Lung (tissue), 17 donors: ENCODE measurements at places on chromosomes 13 and 19. TPM values are rescaled to one million over a fixed set of nuclear protein-coding genes. Genes with fewer than 3 reads are reported as not detected.

- DNase-seq, result no peak
- H3K27ac ChIP-seq, result no peak overlapping the region
- H3K4me1 ChIP-seq, result no peaks in the 10 kb centered on the region
- no peaks in the 10 kb centered on the region for H3K27me3 ChIP-seq
- no peak overlapping the region for H3K4me3 ChIP-seq
- peaks cover 12% of the 10 kb centered on the region for H3K36me3 ChIP-seq
Observed at GRCh38 chr19:30028118-30028991, 86.3 kb downstream of the URI1 start.

GRCh38 chr13:96661612-96662011, 332.7 kb downstream of the OXGR1 start:
- no peaks in the 10 kb centered on the region for H3K27me3 ChIP-seq
- H3K27ac ChIP-seq, result no peak overlapping the region
- DNase-seq, result no peak
- H3K36me3 ChIP-seq, result no peaks in the 10 kb centered on the region
- H3K4me1 ChIP-seq, result no peaks in the 10 kb centered on the region

DNA sequence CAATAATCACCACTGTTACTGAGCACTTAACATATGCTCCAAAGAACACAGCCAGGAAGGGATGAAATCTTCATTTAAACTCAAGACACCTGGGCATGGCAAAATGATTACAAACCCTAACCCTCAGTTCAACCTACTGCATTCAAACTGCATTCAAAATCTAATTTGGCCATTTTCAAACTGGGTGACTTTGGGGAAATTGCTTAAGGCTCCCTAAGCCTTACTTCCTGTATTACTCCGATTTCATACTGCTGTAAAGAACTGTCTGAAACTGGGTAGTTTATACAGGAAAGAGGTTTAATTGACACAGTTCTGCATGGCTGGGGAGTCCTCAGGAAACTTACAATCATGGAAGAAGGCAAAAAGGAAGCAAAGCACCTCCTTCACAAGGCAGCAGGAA, 50.4 kb downstream of the CBY2 start:
- no peak overlapping the region for H3K4me3 ChIP-seq
- H3K36me3 ChIP-seq, result no peaks in the 10 kb centered on the region
- no peak overlapping the region for H3K27ac ChIP-seq
- DNase-seq, result no peak
- peaks cover 3% of the 10 kb centered on the region for H3K27me3 ChIP-seq

- H3K27ac ChIP-seq, result no peak overlapping the region
- no peaks in the 10 kb centered on the region for H3K4me1 ChIP-seq
- H3K36me3 ChIP-seq, result no peaks in the 10 kb centered on the region
- peaks cover 45% of the 10 kb centered on the region for H3K27me3 ChIP-seq
Observed at GRCh38 chr13:112066624-112067004, 335 bp upstream of the SOX1 start.

- H3K27me3 ChIP-seq, result no peaks in the 10 kb centered on the region
- H3K4me1 ChIP-seq, result peaks cover 4% of the 10 kb centered on the region
- peak; percentile 32 for DNase-seq
- H3K27ac ChIP-seq, result no peak overlapping the region
- H3K36me3 ChIP-seq, result no peaks in the 10 kb centered on the region
Observed at GRCh38 chr13:28582225-28582891, 76.6 kb upstream of the POMP start.

DNA sequence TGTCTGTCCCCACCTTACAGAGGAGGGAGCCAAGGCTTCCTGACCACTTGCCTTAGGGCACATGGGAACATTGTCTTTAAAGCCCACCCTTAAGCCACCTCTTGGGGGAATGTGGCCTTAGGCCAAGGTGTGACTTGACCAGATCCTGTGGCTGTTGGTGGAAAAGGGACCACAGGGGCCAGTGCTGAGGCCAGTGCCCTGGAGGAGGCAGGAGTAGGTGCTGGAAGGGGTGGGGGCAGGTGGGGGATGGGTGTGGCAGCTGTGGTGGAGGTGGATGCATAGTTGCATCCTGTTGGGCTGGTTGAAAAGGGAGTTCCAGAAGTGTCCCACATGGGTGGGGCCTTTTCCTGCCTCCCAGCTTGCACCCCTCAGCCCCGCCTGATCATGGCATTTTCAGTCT, 44.8 kb downstream of the DNM2 start:
- no peaks in the 10 kb centered on the region for H3K27me3 ChIP-seq
- DNase-seq, result no peak
- H3K36me3 ChIP-seq, result peaks cover 3% of the 10 kb centered on the region
- peak overlapping the region; percentile 10 for H3K27ac ChIP-seq
- H3K4me1 ChIP-seq, result no peaks in the 10 kb centered on the region

DNA sequence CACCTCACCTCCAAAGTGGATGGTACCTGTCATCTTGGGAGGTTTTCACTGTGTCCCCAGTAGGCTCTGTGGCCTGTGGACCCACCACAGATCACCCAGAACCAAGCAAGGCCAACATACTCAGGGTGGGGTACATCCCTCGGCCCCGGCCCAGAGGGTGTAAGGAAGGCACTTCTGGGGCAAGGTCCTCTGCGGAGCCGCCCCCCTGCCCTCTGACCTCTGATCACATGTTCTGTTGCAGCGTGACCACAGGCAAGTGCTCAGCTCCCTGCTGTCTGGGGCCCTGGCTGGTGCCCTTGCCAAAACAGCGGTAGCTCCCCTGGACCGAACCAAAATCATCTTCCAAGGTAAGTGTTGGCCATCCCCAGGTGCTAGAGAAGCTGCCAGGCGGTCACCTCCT, 36.7 kb downstream of the TMEM161A start:
- DNase-seq, result no peak
- H3K36me3 ChIP-seq, result peaks cover 14% of the 10 kb centered on the region
- no peaks in the 10 kb centered on the region for H3K27me3 ChIP-seq
- peaks cover 7% of the 10 kb centered on the region for H3K4me1 ChIP-seq
- no peak overlapping the region for H3K27ac ChIP-seq
- H3K4me3 ChIP-seq, result no peak overlapping the region

DNA sequence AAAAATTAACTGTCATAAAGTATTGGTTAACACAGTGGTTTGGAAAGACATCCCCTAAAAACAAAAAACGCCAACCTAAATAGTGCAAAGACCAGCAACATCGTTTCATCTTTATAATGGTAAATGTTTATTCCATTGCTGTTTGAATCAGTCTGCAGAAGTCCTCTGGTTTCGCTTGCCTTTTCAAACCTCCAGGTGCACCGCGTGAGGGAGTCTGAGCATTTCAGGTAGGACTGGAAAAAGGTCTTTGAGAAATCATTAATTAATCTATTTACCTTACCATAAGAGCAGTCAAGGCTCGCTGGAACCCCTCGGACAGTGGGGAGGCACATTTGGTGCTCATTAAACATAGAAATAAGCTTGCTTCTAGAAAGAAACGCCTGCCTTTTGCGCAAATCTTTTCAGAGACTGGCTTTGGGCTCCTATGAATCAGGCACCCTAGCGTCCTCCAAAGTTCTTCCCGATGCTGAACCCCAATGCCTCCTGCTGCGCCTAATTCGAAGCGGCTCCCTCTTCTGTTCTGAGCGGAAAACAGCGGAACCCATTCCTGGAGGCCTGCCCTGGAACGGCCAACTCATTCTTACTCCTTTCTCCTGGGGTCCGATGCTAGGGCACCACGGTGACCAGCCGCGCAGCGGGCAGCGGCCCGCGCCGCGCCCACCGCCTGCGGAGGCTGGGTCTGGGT, 951 bp upstream of the MTUS2 start:
- H3K4me1 ChIP-seq, result no peaks in the 10 kb centered on the region
- peaks cover 40% of the 10 kb centered on the region for H3K27me3 ChIP-seq
- no peak overlapping the region for H3K4me3 ChIP-seq
- no peaks in the 10 kb centered on the region for H3K36me3 ChIP-seq
- DNase-seq, result no peak

DNA sequence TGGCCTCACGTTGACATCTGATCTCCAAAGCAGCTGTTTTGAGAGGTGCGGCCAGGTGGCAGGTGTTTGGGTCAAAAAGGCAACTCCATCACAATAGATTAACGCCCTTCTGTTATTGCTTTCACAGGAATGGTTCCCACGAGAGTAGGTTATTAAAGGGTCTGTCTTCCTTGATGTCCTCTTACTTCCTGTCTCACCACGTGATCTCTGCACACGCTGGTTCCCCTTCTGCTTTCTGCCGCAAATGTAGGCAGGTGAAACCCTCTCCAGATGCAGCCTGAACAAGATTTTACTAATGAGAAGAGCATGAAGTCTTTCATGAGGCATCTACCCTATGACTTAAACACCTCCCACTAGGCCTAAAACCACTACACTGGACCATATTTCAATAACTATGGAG, 22.8 kb upstream of the ZNF564 start:
- H3K4me3 ChIP-seq, result no peak overlapping the region
- peaks cover 16% of the 10 kb centered on the region for H3K36me3 ChIP-seq
- no peaks in the 10 kb centered on the region for H3K27me3 ChIP-seq
- no peak overlapping the region for H3K27ac ChIP-seq
- no peaks in the 10 kb centered on the region for H3K4me1 ChIP-seq

GRCh38 chr19:4977299-4978174, 8.6 kb downstream of the KDM4B start:
- no peak overlapping the region for H3K4me3 ChIP-seq
- no peaks in the 10 kb centered on the region for H3K27me3 ChIP-seq
- H3K4me1 ChIP-seq, result peaks cover 21% of the 10 kb centered on the region

DNA sequence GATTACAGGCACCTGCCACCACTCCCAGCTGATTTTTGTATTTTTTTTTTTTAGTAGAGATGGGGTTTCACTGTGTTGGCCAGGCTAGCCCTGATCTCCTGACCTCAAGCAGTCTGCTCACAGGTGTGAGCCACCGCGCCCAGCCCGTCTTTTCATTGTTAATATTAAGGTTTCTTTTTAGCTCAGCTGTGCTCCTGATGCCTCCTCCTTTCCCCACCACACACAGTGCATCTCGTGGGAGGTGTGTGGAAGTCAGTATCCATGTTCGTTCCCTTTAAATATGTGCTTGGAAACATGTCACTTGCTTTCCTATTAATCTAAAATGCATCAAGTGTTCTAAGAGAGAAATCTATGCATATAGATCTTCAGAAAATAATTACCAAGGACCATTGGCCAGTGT, 53.5 kb downstream of the IPO5 start:
- H3K4me1 ChIP-seq, result no peaks in the 10 kb centered on the region
- H3K27ac ChIP-seq, result no peak overlapping the region
- no peak overlapping the region for H3K4me3 ChIP-seq
- no peak for DNase-seq
- H3K27me3 ChIP-seq, result no peaks in the 10 kb centered on the region
- H3K36me3 ChIP-seq, result peaks cover 23% of the 10 kb centered on the region

GRCh38 chr19:23439623-23440022, 44.4 kb upstream of the ZNF91 start:
- no peak overlapping the region for H3K4me3 ChIP-seq
- no peaks in the 10 kb centered on the region for H3K36me3 ChIP-seq
- no peak overlapping the region for H3K27ac ChIP-seq

DNA sequence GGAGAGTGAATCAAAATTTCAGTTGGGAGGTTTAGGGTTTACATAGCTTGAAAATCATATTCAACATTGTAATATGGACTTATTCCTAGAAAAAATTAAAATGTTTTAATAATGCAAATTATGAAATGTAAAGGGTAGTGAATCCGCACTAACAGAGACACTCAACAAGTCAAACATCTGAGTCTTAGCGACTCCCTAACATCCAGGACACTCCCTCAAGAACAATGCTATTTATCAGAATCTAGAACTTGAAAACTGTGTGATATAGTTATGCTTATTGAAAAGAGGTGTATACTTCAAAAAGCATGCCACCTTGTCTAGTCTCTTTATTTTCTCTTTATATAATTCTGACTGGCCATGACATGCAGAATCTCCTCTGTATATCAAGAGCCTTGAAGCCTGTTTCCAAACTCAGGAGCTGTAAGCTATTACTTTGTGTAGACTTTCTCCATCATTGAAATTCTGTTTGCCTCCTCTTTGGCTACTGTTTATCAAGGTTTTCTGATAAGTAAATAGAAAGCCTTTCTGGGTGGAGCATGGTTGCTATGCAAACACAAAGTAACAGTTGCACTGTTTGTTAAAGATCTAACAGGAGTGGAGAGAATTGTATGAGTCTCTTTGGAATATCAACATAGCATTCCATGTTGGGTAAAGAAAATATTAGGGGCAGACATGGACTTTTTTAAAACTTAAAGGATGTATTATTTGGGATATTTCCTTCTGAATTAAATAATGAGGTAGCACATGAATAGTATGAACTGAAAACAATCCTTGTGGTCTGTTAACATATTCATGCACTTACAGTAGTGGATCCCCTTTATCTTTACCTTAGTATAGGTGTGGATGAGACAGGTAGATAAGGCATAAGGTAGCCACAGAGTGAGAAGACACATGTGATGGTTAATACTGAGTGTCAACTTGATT, 56.4 kb upstream of the MBNL2 start:
- H3K27me3 ChIP-seq, result no peaks in the 10 kb centered on the region
- H3K4me3 ChIP-seq, result no peak overlapping the region
- no peaks in the 10 kb centered on the region for H3K4me1 ChIP-seq
- no peaks in the 10 kb centered on the region for H3K36me3 ChIP-seq

GRCh38 chr19:50451223-50451534, 18.5 kb downstream of the MYBPC2 start:
- no peak overlapping the region for H3K4me3 ChIP-seq
- no peak for DNase-seq
- no peaks in the 10 kb centered on the region for H3K36me3 ChIP-seq
- no peaks in the 10 kb centered on the region for H3K4me1 ChIP-seq
- H3K27me3 ChIP-seq, result no peaks in the 10 kb centered on the region
- H3K27ac ChIP-seq, result no peak overlapping the region

- H3K27ac ChIP-seq, result peak overlapping the region; percentile 71
- peak; percentile 77 for DNase-seq
- no peaks in the 10 kb centered on the region for H3K27me3 ChIP-seq
- H3K36me3 ChIP-seq, result peaks cover 7% of the 10 kb centered on the region
Observed at GRCh38 chr19:4800591-4801081, 9.1 kb downstream of the FEM1A start.

GRCh38 chr19:37082307-37082706, 4.1 kb downstream of the ZNF420 start:
- no peak overlapping the region for H3K4me3 ChIP-seq
- no peaks in the 10 kb centered on the region for H3K27me3 ChIP-seq
- no peak overlapping the region for H3K27ac ChIP-seq
- no peaks in the 10 kb centered on the region for H3K4me1 ChIP-seq
- no peaks in the 10 kb centered on the region for H3K36me3 ChIP-seq
- DNase-seq, result no peak

DNA sequence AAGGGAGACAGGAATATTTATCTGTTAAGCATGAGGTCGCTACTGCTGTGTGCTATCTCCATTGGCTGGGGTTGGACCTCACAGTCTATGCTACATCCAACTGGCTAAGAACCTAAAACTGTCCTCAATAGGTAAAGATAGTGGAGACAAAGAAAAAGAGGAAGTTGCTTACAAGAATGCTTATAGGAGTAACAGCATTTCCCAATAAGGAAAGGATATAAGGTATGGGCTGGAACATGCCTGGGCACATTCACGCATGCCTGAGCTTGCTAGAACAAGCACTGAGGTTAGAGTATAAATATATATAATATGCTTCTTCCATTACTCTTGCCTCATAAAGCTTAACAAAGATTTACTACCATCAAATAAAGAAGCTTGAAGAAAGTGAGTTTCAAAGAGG, 47.9 kb upstream of the CEACAM21 start:
- no peaks in the 10 kb centered on the region for H3K36me3 ChIP-seq
- H3K27me3 ChIP-seq, result no peaks in the 10 kb centered on the region
- no peak overlapping the region for H3K27ac ChIP-seq
- no peak for DNase-seq
- no peaks in the 10 kb centered on the region for H3K4me1 ChIP-seq
- H3K4me3 ChIP-seq, result no peak overlapping the region

The RAB20 gene
- total RNA-seq, result 47.9 TPM

The ZNF121 gene
- 24.7 TPM for total RNA-seq

The ZNF606 gene
- total RNA-seq, result 16.9 TPM

The YJEFN3 gene
- 4.7 TPM for total RNA-seq

The ANKRD27 gene
- 31.5 TPM for total RNA-seq

The PLIN5 gene
- total RNA-seq, result 7.5 TPM

The MED26 gene
- total RNA-seq, result 18.2 TPM

The FBXO17 gene
- 18.8 TPM for total RNA-seq

The NKPD1 gene
- total RNA-seq, result 0.06 TPM
